ENCODE measurements at places on chromosomes 4 and X.

DNA sequence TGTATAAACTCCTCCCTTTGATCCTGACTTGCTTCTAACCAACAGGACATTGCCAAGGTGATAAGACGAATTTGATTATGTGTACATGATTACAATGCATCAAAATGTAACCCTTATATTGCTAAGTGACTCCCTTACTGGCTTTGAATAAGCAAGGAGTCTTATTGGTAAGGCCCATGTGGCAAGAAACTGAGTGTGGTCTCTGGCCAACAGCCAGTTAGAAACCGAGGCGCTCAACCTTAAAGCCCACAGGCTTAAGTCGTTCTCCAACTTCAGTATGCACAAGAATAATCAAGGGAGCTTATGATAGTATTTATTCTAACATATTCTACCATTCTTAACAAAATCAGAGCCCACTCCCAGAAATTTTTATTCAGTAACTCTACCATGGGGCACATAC is 374.2 kb upstream of the F9 start:
- no peak for DNase-seq

DNA sequence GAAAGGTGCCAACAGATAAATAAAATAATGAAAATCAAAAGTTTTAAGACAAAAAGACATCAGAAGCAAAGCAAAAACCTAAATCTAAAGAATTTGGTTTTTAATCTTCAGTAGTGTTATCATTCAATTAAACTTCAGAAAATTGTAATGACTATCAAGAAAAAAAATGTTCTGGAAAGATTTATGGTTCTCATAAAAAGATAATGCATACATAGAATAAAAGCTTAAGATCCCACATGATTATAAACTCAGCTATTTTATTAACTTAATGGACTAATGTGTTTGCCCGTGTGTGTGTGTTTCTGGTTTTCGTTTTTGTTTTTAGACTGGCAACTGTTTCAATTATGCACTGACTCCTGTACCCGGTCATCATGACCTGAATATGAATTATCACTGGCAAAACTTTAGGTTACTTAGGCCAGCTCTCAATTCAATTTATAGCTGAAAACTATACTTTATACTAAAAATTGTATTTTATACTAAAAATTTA is 217.5 kb upstream of the DKK2 start:
- DNase-seq: no peak

DNA sequence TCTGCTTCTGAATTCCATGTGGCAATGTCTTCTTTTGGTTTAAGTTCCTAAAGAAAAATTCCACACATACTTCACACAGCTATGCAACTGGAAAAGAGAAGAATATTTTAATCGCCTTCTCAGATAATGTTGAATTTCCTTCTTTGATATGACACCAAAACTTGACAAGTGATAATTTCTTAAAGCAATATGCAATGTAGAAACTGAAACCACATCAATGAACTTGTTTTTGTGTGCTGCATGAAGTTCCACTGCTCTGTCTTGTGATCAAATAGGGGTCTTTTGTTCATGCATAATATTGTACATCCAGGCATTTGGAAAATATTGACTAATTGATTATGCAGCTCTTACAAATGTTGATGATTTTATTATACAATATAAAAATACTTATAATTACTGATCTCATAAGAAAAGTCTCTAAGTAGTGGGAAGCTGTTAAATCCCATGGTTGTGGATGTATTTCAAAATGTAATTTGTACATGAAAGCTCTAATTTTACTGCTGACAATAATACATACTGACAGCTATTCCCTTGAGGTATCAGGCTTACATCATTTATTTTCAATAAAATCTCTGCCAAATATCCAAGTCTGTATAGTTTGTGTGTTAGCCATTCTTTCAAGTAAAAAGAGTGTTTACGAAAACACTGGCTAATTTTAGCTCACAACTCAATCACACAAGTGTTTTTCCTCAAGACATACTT is 56.5 kb downstream of the AGA start:
- no peak for DNase-seq

- DNase-seq: no peak
Observed at GRCh38 chr4:152220201-152220666, 315.7 kb downstream of the FBXW7 start.
